ENCODE measurements at places on chromosomes 5 and 9.

- DNase-seq: no peak
Observed at GRCh38 chr5:43245724-43246385, 53.8 kb downstream of the NIM1K start.

GRCh38 chr5:157038568-157039187, 20.2 kb downstream of the HAVCR1 start:
- DNase-seq: no peak

GRCh38 chr5:104001136-104001535, 438.5 kb upstream of the NUDT12 start:
- no peak for DNase-seq

GRCh38 chr5:119476341-119476740, 24.0 kb downstream of the HSD17B4 start:
- no peak for DNase-seq

GRCh38 chr5:4977416-4978110, 162.6 kb upstream of the ADAMTS16 start:
- no peak for DNase-seq

DNA sequence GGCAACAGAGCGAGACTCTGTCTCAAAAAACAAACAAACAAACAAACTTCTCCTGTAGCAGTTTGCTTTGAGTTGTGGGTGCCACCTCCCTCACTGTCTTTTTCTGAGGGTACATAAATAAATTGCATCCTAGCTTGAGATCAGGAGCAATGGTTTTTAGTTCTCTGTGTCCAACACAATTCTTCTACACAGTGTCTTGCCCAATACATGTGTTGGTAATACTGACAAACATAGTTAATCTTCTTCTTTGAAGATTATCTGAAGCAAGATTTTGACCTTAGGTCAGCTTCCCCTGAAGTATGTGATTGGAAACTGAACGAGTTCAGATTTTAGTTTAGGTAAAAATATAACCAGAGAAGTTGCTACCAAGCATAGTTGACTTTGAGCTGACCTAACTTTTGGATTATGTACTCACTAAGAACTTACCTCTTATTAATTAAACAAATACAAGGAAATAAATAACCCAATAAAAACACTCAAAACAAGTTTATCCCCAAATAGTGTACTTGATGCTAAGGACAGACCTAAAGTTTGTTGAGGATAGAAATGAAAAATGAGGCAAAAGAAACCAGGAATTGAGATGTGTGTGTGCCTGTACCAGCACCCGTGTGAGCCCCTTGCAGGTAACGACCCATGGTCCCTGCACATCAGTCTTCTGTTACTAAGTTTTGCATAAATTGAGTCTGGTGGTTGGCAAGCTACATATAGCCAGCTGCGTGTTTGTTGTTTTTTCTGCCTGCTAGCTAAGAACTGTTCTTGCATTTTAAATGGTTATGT, 16.2 kb downstream of the TJP2 start:
- no peak for DNase-seq

Data from fibroblast of skin of left biceps (primary cell).